CD4-positive, alpha-beta T cell treated with Interleukin-12 subunit alpha and Interleukin-12 subunit beta, for 1 hour (primary cell): ENCODE measurements at places on chromosomes 2 and 18.

DNA sequence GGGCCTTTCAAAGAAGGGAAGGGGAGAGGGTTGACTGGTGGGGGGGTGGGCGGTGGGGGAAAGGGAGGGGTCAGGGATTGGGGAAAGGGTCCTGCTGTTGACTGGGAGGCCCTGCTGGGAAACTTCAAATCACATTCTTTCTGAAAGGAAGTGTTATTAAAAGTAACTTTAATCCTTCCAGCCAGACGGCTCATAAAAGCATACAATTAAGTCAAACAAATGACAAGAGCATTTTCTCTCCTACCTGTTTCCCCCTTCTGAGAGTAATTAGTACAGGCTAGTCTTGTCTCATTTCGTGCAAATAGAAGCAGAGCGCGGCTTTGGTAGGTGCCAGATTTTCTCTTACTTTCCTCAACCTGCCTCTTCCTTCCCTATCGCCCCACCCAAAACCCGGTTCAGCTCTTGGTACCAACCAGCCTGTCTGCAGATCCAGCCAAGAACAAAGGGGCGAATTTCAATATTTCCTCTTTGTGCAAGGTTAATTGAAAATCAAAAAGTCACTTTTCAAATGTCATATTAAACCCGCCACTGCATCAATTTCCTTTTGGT is 2112.6 kb upstream of the PIK3C3 start:
- no peak for DNase-seq

DNA sequence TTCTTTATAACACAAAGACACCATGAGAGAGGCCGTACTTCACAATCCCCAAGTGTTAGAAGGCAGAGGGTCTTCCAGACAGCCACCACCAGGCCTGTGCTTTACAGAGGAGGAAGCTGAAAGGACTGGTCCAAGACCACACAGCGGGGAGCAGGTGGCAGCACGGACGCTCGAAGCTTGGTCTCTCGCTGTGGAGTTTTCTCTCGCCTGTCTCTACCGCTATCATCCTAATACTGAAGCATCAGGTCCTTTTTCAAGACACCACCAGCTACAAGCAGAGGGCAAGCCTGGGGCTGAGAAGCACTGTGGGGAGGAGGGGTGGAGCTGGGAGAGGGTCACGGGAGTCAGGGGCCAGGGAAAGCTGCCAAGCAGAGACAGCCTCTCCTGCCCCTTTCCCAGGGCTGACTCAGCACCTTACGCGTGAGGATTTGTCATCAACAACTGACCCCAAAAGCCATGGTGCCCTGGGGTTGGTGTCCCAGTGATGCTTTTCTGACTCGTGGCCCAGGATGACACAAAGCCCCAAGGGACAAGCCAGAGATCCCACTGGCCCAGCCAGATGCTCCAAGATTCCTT is 31.9 kb upstream of the FOSL2 start:
- DNase-seq = no peak

- no peak for DNase-seq
Measured at GRCh38 chr2:65914244-65914786, 481.9 kb upstream of the SPRED2 start.

- no peak for DNase-seq
Measured at GRCh38 chr2:83991992-83992391, 467.1 kb downstream of the SUCLG1 start.

- DNase-seq = no peak
Measured at GRCh38 chr2:100800915-100801314, 19.0 kb upstream of the NPAS2 start.

- peak; percentile 32 for DNase-seq
Measured at GRCh38 chr2:211611061-211611518, 927.5 kb downstream of the ERBB4 start.

DNA sequence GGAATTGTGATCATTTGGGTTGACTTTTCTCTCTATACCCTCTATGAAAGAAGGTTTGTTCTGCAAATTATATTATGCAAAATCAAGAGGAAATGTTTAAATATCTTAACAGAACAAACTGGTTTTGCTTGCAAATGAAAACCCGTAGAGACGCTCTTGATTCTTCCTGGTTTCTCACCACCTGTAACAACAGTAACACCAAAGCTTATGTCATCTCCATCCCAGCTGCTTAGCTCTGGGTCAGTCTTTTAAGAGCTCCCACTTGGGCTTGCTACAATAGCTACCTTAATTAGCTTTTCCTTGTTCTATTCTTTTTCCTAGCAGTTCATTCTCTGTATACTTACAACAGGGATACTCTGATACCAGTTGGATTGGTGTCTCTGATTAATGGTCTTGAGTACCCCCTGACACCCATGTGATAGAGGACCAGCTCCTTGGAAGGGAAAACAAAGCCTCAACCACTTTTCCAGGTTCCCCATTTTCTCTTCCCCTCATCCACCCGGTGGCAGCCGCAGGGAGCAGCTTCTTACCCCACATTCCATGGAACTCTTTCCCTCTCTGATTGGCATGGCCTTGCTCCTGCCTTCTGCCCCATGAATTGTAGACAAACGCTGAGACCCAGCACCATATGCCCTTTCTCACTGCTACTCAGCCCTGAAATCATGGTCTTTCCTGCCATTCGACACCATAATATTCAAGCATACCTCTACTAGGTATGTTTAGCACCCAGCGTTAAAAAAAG is 27.7 kb downstream of the TMEM182 start:
- no peak for DNase-seq

- no peak for DNase-seq
Measured at GRCh38 chr2:88212251-88212790, 42.2 kb downstream of the THNSL2 start.

GRCh38 chr2:100938031-100939026 is 63.8 kb upstream of the RPL31 start:
- DNase-seq = no peak

- DNase-seq = no peak
Measured at GRCh38 chr18:21177822-21178221, 64.2 kb upstream of the GREB1L start.

GRCh38 chr2:170928036-170928823 is 823 bp upstream of the GORASP2 start:
- no peak for DNase-seq

- no peak for DNase-seq
Measured at GRCh38 chr2:183163821-183164649, 39.8 kb downstream of the NUP35 start.

- DNase-seq = no peak
Measured at GRCh38 chr2:157839162-157839801, 36.8 kb downstream of the ACVR1 start.

DNA sequence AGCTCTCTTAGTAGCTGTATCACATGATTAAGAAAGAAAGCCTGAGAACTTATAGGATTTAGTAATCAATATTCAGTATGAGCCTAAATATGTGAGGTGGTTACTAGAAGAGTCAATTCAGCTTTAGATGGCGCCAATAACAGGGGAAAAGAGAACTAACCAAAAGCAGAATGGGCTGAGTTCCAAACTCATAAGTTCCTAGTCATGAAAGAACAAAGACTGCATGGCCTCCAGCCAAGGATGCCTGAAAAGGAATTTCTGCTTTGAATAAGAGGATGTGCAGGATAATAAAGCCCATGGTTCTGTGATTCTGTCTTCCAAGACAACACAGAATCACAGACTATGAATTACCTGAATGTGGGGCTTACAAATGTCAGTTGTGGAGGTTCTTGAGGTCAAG is 196.5 kb downstream of the SATB2 start:
- DNase-seq = no peak

- no peak for DNase-seq
Measured at GRCh38 chr2:150885774-150886386, 375.8 kb downstream of the RBM43 start.

GRCh38 chr2:73983322-73984202 is 1.1 kb upstream of the TET3 start:
- no peak for DNase-seq

DNA sequence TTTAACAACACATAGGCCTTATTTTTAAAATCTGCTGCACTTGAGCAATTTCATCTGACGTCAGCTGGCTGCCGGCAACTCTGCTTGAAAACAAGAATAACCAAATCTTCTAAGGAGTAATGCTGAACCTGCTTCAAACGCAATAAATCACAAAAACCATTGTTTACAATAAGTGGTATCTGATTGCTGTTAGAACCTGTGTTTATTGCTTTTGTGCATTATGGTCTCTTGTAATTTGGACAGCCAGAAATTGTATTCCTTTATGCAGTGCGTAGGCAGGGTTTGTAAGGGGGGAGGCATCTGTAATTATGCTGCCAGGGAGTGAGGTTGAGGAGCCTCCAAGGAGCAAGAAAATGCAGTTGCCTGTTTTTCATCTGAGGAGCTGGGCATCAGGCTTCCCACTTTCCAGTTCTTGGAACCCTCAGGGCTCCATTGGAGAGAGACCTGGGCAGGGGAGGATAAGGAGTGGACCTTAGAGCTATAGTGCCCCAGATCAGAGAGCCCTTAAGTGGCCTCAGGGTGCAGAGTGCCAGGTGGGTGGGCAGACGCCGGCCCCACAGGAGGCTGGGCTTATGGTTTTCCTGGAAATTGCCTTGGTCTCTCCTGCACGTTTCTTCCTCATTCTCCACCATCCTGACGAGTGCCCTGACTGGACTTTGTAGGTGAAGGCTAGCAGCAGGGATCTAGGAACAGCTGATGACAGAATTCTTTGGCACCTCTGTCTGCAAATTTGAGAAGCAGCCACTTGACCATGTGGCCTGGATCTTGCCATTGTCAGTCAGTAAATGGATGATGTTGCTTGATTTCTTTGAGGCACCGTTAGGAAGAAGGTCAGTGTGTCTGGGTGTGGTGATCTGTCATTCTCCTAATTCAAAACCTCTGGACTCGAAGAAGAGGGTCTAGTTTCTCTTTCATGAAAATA is 129.2 kb downstream of the KLHL29 start:
- DNase-seq = no peak

GRCh38 chr2:27622921-27623384 is 5.9 kb downstream of the CCDC121 start:
- no peak for DNase-seq

DNA sequence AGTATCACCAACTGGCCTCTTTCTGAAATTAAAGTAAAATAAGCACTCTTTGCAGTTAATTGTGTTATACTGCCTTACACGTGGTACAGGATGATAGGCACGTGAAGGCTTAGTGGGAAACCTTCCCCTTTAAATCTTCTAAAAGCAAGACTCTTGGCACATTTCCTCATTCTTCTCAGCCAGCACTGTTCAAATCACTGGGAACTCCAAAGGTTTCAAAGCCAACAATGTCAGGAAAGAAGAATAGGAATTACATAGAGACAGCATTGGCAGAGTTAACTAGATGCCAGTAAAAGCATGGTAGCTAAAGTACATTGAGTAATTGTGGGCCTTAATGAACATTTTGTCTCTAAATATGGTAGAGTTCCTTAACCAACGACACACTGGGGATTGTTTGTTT is 96.4 kb downstream of the DTNA start:
- no peak for DNase-seq

GRCh38 chr2:16716944-16717343 is 51.3 kb upstream of the CYRIA start:
- DNase-seq = no peak

DNA sequence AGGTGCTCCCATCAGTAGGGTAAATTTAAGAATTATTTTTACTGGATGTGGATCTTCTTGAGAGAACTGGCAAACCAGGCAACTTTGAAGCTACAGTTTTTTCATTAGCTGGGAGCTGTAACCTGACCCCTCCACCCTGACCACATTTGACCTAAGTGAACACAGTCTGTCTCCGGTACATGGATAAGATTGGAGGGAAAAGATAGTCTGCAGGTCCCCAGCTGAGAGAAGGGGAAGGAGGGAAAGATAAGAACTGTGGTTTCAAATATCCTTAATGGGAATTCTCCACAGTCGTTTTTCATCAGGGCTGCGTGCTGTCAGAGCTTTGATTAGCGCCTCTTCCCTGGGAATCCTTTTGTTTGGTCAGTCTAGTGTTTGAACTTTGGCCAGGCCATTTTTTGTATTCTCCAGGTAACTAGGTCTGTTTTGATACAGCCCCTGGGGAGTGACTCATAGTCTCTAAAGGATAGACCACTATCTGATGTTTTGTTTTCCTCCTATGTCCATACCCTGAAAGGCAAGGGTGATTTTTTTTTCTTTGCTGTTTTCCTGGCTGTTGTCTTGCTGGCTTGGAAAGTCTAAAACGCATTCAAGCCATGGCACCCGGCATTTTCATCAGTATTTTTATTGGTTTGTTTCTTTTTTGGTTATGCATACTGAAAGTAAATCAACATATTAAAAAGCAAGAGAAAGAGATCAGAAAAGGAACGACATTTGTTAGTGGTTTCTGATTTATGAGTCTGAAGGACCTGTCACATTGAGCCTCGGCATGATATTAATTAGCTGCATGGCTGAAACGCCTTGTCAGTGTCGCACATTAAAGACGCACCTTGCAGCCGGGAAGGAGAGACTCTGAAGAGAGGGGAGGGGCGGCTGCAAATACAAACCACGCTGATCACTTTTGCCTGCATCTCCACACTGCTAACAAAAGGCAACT is 183.4 kb upstream of the FN1 start:
- DNase-seq = no peak

DNA sequence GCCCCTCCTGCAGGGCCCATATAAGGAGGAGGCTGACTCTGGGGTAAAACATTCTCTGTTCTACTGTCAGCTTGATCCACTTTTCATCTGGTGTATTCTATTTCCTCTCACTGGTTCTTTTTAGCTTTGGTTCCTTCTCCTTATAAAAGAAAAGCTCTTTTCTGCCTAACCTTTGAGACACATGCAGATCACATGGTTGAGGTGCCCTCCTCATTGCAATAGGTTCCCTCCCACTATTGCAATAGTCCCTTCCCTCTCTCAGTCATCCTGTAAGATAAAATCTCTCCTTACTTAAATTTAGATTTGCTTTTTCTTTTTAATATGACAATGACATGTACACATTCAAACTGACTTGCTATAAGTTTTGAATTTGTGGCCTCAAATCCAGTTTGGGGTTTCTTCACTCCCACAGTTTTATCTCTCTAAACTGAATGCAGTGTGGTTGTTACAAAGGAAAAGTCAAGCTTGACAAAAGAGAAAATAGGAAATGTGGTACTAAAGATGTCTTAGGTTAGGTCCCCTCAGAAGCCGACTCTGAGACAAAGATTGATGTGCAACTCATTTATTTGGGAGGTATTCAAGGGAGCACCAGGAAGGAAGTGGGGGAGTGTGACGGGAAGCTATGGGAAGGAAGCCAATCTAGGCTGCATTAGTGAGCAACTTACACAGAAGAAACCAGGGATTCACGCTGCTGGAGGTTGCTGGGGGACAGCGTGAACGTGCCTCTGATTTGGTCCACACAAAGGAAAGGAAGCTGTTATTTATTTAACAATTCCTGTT is 127.6 kb upstream of the LINC00305 start:
- no peak for DNase-seq

GRCh38 chr2:120840795-120841487 is 105.3 kb downstream of the GLI2 start:
- DNase-seq = no peak

- peak; percentile 42 for DNase-seq
Measured at GRCh38 chr2:234453216-234453615, 43.7 kb downstream of the ARL4C start.

DNA sequence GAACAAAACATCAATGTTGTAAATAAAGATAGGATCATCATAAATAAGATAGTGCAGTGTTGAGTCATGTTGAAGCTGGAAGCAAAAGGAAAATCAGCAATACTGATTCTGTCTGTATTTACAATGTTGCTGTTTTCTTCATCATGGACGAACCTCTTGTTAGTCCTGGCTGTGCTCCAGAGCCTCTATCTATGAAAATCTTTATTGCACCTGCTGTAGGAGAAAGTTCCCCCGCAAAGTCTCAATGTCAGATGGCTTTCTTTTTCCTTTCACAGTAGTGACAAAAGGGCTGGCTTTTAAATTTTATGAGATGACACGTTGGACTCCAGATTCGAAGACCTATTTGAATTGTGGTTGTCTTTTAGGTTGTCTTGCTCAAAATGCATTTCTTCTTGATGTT is 98.5 kb upstream of the LRRTM1 start:
- no peak for DNase-seq
